Activated B cell treated with CpG ODN at 0.5 μM for 24 hours (primary cell): ENCODE measurements at places on chromosomes 1 and 21. TPM values are rescaled to one million over a fixed set of nuclear protein-coding genes. Genes with fewer than 3 reads are reported as not detected.

Gene MCOLN3
- 0.16 TPM in 1 of 2 replicates, not detected in the other for total RNA-seq

Gene KANK4
- total RNA-seq = not detected in 2 replicates

Gene THAP3
- 16.2 and 21.3 TPM in 2 replicates for total RNA-seq

DNA sequence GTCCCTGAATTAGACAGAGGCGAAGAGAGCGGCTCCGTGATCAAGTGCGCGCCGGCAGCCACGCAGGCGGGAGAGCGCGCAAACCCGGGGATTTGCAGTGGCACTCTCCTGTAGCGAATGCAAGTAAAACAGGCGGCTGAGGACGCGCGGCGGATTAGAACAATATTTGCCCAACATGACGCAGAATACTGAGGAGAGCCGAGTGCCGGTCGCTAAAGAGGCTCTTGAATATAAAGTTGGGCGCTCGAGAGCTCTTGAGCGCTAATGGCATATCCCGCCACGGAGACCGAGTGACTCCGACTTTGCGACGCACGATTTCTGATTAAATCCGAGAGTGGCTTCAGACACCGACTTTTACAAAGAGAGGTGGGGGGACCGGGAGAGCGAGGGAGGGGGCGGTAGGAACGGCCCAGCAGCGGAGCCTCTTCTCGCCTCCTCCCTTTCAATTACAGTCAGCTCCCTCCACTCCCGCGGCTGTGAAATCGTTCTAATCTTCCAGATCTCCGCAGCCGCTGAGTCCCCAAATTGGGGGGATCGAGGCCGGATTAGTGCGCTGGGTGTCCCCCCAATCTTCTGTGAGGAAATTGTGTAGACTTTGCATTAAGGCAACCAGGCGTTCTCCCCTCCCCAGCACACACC lies 2.3 kb downstream of the PAX7 start:
- no peaks in the 10 kb centered on the region for H3K36me3 ChIP-seq
- no peak overlapping the region for H3K27ac ChIP-seq
- peaks cover 70% of the 10 kb centered on the region for H3K27me3 ChIP-seq
- no peak for DNase-seq
- H3K4me3 ChIP-seq = no peak overlapping the region

DNA sequence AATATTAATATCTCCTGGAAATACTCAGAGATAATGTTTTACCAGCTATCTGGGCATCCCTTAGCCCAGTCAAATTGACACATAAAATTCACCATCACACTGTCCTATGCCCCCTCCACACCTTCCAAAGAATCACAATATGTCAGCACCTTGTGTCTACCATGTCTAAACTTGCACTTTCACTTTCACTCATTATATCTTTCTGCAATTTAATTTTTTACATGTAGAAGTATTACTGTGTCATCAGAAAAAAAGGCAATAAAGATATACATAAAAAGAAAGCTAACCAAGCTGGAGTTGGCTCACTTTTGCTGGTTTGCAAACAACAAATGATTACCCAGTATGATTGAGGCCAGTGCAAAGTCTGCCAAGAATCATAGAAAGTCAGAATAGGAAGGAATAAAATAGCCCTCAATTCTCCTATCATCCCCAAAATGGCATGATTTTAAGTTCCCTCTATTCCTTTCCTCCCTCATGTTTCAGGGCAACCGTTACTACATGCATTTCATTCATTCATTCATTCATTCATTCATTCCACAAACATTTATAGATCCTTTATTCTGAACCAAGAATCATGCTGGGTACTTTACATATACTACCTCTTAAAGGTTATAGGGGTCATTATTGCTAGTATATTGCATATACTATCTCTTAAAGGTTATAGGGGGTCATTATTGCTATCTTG lies 5.9 kb upstream of the LUZP1 start:
- no peak overlapping the region for H3K4me3 ChIP-seq
- no peaks in the 10 kb centered on the region for H3K27me3 ChIP-seq

GRCh38 chr1:153040950-153041631 lies at the start of gene SPRR2D:
SPRR2D (minus strand) TSS chr1:153041120; CDS start chr1:153040346, 774 bp downstream.
- no peaks in the 10 kb centered on the region for H3K4me1 ChIP-seq
- H3K27me3 ChIP-seq = peaks cover 54% of the 10 kb centered on the region
- no peak within 1 kb of the TSS for H3K4me3 ChIP-seq
- no peaks in the 10 kb centered on the region for H3K36me3 ChIP-seq

DNA sequence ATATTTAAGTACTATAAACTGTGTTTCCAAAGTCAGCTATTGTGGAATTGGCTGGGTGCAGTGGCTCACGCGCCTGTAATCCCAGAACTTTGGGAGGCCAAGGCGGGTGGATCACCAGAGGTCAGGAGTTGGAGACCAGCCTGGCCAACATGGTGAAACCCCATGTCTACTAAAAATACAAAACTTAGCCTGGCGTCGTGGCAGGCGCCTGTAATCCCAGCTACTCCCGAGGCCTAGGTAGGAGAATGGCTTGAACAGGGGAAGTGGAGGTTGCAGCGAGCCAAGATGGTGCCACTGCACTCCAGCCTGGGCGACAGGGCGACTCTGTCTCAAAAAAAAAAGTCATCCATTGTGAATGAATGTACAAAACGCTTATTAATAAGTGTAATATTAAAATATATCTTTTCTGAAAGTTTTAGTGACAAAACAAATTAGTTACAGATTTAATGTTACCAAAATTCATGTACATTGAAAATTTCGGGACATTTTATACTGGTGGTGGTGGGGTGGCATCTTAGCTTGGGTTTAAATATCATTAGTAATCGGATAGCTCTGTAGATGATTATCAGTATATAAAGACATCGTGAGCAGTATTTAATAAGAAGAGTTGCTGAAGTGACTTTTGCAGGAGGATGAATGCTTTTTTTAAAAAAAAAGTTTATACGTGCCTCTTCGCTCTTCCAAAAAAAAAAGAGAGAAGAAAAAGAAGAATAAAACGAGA lies 503 bp upstream of the SRSF11 start:
- peak overlapping the region; percentile 93 for H3K27ac ChIP-seq
- peaks cover 44% of the 10 kb centered on the region for H3K4me1 ChIP-seq
- H3K36me3 ChIP-seq = peaks cover 41% of the 10 kb centered on the region
- H3K4me3 ChIP-seq = peak overlapping the region; percentile 91
- DNase-seq = no peak
- H3K27me3 ChIP-seq = no peaks in the 10 kb centered on the region

DNA sequence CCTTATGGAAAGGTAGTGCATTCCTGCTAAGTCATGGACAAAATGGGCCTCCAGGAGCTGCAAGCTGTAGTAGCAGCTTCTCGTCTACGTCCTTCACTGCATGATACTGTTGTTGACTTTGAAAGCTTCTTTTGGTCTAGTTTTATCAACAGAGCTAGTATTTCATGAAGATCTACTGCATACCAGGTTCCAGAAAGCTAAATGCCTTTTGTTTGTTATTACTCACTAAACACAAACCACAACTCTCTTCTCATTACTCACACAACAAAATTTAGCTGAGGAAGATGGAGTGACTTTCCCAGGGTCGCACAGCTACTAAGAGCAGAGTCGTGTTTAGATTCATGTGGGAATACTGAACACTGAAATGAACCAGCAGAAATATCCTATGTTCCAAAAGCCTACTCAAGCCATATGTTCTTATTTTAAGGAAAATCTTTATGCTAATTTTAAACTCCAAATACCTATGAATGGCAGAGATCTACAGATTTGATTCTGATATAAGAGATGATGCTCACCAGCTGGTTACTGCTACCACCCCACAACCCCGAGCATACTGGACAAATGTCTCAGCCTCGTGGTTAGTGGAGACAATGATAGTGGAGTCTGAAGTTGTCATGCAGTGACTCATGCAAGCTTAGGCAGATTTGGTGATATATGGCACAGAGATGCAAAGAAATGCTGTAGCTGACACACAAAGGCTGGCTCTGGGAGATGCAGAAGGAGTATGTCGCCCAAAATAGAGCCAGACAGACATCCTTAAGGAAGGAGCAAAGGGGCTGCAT lies 20.6 kb downstream of the PGBD2 start:
- H3K36me3 ChIP-seq = peaks cover 26% of the 10 kb centered on the region
- no peak overlapping the region for H3K27ac ChIP-seq
- H3K27me3 ChIP-seq = no peaks in the 10 kb centered on the region

GRCh38 chr1:9774712-9775679 lies 48.8 kb downstream of the CLSTN1 start:
- H3K27me3 ChIP-seq = no peaks in the 10 kb centered on the region
- DNase-seq = no peak
- peaks cover 26% of the 10 kb centered on the region for H3K36me3 ChIP-seq
- H3K27ac ChIP-seq = no peak overlapping the region

DNA sequence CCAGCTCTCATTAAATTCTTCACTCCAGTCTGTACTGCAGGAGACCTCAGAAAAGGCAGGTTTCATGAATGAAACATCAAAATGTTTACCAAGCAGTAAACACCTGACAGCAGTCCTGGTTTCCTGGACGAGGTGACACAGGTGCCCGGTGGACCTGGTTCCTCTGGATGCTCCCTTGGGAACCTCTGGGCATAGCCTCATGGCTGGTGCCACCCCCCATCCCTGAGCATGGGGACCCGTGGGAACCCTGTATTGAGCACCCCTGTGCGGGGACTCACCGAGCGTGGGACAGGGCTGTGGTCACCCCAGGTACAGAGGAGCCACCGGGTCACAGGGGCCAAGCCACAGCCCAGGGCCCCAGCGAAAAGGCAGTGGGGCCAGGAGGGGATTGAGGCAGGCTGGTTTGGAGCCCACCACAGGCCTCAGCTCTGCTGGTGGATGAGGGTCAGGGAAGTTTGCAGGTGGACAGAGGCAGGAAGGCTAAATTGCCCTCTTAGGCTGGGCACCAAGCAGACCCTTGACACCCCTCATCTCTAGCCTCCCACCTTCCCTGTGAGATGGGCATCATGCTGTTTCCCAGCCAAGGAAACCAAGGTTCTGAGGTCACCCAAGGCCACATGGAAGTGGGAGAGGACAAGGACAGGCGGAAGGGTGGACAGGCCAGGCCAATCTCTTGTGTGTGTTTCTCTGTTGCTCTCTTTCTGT lies 158.4 kb downstream of the PTPRU start:
- no peak for DNase-seq
- H3K4me3 ChIP-seq = no peak overlapping the region
- H3K27ac ChIP-seq = no peak overlapping the region
- H3K4me1 ChIP-seq = no peaks in the 10 kb centered on the region

DNA sequence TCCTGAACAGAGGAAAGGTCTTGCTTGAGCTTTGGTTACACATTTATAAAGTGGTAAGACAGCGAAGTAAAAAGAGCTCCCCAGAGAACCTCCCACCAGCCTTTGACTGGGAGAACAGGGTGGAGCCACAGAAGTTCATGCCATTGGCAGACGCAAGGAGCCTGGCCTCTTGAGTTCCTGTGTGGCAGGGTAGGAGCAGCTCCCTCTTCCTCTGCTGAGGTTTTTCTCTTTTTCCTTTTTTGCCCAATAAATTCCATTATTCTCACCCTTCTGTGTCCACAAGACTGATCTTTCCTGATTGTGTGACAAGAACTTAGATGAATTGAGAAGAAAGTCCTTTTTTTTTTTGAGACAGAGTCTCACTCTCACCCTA lies 4.3 kb downstream of the THEM4 start:
- peaks cover 16% of the 10 kb centered on the region for H3K4me1 ChIP-seq
- H3K27ac ChIP-seq = no peak overlapping the region
- H3K36me3 ChIP-seq = peaks cover 45% of the 10 kb centered on the region
- no peak for DNase-seq
- no peak overlapping the region for H3K4me3 ChIP-seq
- no peaks in the 10 kb centered on the region for H3K27me3 ChIP-seq

DNA sequence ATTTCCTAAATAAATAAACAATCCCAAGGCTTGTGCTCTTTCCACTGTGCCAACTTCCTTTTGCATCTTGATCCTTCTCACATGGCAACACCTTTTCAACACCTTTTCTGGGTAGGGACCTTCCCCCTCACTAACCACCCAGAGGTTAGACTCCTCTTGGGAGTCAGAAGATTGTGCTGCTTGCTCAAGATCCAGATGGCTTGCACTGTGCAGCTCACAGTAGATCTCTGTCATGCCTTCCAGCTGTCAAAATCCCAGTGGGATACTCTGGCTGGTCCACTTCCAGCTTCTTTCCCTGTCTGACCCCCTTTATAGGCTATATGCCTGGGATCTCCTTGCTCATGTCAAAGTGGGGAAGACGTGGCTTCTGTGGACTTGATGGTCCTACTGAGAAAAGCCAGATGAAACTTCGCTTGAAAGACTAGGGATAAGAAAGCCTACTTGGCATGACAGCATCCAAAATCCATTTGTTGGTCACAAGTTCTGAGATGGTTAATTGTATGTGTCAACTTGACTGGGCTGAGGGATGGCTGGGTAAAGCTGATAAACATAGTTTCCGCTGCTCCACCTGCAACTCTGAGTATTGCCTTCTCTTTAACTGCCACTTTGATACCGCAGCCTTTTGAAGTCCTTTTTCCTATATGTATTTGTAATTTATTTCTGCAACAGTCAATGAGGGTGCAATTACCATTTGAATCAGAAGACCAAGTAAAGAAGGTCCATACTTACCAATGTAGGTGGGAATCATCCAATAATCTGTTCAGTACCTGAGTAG lies 74.5 kb downstream of the S1PR1 start:
- no peak for DNase-seq
- H3K4me1 ChIP-seq = peaks cover 87% of the 10 kb centered on the region
- H3K27ac ChIP-seq = peak overlapping the region; percentile 62
- H3K36me3 ChIP-seq = peaks cover 3% of the 10 kb centered on the region
- no peaks in the 10 kb centered on the region for H3K27me3 ChIP-seq

DNA sequence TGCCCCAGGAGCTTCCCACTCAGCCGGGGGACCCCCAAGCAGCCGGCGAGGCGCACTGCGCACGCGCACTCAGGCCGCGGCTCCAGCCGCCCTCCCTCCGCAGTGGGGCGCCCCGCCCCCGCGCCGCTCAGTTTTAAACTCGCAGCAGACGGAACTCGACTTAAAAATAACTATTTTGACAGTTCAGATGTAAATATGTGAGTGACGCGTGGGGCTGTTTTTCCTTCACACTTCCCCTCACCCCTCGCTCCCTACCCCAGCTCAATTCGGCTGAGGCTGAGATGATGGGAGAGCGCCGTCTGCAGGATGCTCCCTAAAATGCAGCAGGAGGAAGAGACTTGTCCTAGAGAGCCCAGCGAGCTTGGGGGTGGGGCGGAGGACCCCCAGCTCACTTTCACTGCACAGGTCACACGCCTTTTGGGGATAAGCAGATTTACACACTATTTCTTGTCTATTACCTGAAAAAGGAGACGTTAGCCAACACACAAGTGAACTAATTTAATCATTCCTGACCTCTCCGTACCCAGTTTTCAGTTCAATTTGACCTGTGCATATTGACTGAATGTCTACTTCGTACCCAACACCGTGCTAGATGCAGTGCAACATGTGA lies 8.9 kb upstream of the LEMD1 start:
- H3K27me3 ChIP-seq = no peaks in the 10 kb centered on the region
- DNase-seq = peak; percentile 67
- H3K36me3 ChIP-seq = no peaks in the 10 kb centered on the region
- peak overlapping the region; percentile 55 for H3K27ac ChIP-seq
- peak overlapping the region; percentile 84 for H3K4me3 ChIP-seq

- H3K27me3 ChIP-seq = no peaks in the 10 kb centered on the region
- no peak for DNase-seq
- H3K36me3 ChIP-seq = peaks cover 4% of the 10 kb centered on the region
- no peak overlapping the region for H3K4me3 ChIP-seq
- H3K4me1 ChIP-seq = peaks cover 61% of the 10 kb centered on the region
- peak overlapping the region; percentile 64 for H3K27ac ChIP-seq
Measured at GRCh38 chr1:89659322-89660081, 26.6 kb downstream of the LRRC8C start.
